Neuronal stem cell (in vitro differentiated cells): ENCODE measurements at places on chromosomes 12 and 14.
A peak's percentile ranks its signal among the peaks of the same experiment; 100 is the strongest.

DNA sequence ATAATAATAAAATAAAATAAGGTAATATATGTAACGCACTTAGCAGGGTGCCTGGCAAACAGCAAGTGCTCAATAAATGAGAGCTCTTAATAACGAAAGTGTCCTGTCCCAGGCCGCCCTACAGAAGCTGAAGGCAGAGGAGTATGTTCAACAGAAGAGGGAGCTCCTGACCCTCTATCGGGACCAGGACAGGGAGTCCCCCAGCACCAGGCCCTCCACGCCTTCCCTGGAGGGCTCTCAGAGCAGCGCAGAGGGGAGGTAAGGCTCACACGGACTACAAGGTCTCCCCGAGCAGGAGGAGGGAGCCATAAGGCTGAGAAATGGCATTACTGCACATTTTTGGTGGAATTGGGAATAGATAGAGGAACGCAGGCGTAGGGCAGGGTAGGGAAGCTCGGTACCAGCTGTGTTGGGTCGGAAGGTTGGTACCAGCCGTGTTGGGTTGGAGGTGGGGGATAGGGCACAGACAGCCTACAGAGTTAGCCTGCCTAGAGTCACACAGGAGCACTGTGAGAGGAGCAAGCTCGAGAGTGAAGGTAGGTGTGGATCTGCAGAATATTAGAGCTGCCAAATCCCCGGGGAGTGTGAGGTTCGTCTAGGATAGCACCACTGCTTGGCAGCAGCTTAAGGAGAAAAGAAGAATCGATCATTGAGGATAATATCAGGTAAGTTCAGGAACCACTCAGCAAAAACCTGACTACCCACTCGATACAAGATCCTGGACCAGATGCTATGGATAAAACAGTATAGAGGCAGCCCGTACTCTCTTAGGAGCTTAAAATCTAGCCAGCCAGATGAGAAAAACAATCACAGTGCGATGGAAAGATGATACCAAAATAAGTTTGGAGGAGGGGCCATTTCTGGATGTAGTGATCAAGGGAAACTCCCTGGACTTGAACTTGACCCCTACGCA, 15.3 kb downstream of the TNFRSF1A start:
- no peak overlapping the region for H3K4me3 ChIP-seq
- no peak for DNase-seq
- H3K4me1 ChIP-seq, result peaks cover 22% of the 10 kb centered on the region
- no peaks in the 10 kb centered on the region for H3K27me3 ChIP-seq
- H3K36me3 ChIP-seq, result peaks cover 51% of the 10 kb centered on the region

- DNase-seq, result no peak
- H3K27me3 ChIP-seq, result no peaks in the 10 kb centered on the region
- no peak overlapping the region for H3K4me3 ChIP-seq
- no peak overlapping the region for H3K27ac ChIP-seq
- no peaks in the 10 kb centered on the region for H3K4me1 ChIP-seq
Observed at GRCh38 chr14:21215130-21215878, 53.9 kb downstream of the HNRNPC start.

- H3K27me3 ChIP-seq, result no peaks in the 10 kb centered on the region
- no peak overlapping the region for H3K4me3 ChIP-seq
- H3K36me3 ChIP-seq, result no peaks in the 10 kb centered on the region
- no peak for DNase-seq
- peaks cover 5% of the 10 kb centered on the region for H3K4me1 ChIP-seq
- H3K27ac ChIP-seq, result no peak overlapping the region
Observed at GRCh38 chr14:53845813-53846693, 110.6 kb downstream of the BMP4 start.

DNA sequence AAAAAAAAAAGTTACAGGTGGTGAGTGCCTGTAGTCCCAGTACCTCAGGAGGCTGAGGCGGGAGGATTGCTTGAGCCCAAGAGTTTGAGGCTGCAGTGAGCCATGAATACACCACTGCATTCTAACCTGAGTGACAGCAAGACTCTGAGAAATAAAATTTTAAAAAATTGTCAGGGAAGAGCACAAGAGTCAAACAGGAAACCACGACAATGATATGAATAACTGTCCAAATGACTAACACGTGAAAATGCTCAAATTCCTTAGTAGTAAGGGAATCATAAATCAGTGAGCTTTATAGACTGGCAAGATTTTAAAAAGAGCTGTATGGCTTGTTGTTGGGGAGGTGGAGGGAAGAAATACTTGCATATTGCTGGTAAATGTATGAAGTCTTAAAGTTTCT, 12.9 kb upstream of the ASPG start:
- H3K27me3 ChIP-seq, result no peaks in the 10 kb centered on the region
- no peaks in the 10 kb centered on the region for H3K4me1 ChIP-seq
- DNase-seq, result no peak
- no peak overlapping the region for H3K4me3 ChIP-seq

GRCh38 chr14:89282191-89282590, 134.8 kb downstream of the FOXN3 start:
- no peak overlapping the region for H3K27ac ChIP-seq
- DNase-seq, result no peak
- peaks cover 17% of the 10 kb centered on the region for H3K36me3 ChIP-seq
- H3K27me3 ChIP-seq, result no peaks in the 10 kb centered on the region
- no peak overlapping the region for H3K4me3 ChIP-seq
- peaks cover 4% of the 10 kb centered on the region for H3K4me1 ChIP-seq

DNA sequence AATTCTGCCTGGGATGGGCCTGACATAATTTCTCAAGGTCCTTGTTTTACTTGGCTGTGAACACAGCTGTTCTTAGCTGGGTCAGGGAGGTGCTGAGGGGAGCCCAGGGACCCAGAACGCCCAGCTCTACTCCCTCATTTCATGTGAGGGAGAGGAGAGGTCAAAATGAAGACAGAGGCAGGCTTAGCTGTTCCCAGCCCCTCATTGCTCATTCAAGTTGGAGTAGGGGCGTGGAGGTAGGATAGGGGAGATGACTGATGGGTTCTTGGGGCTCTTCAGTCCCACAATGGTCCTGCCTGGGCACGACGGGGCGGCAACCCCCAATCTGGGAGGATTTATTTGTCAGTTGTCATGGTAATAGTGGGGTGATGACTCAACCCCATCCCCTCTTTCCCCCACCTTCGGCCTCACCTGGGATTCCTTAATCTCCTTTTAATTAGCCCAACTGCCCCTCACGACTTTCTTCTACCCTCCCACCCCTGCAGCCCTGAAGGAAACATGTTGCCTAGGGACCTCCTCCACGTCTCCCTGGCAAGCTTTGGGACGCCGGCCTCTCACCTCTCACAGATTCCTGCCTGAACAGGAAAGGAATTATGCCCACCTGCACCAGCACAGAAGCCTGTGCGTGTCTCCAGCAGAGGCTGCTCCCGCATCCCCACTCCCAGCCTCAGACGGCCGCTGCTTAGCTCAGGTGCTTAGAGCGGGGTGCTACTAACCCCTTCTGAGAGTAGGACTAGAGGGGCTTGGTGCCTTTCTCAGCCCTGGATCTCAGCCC, 10.2 kb downstream of the SPRYD3 start:
- no peak overlapping the region for H3K27ac ChIP-seq
- H3K4me1 ChIP-seq, result peaks cover 12% of the 10 kb centered on the region

- no peak for DNase-seq
- H3K27me3 ChIP-seq, result no peaks in the 10 kb centered on the region
- peak overlapping the region; percentile 96 for H3K27ac ChIP-seq
- peaks cover 3% of the 10 kb centered on the region for H3K4me1 ChIP-seq
- H3K4me3 ChIP-seq, result peak overlapping the region; percentile 91
- H3K36me3 ChIP-seq, result no peaks in the 10 kb centered on the region
Observed at GRCh38 chr14:51652168-51653078, 713 bp downstream of the FRMD6 start.

DNA sequence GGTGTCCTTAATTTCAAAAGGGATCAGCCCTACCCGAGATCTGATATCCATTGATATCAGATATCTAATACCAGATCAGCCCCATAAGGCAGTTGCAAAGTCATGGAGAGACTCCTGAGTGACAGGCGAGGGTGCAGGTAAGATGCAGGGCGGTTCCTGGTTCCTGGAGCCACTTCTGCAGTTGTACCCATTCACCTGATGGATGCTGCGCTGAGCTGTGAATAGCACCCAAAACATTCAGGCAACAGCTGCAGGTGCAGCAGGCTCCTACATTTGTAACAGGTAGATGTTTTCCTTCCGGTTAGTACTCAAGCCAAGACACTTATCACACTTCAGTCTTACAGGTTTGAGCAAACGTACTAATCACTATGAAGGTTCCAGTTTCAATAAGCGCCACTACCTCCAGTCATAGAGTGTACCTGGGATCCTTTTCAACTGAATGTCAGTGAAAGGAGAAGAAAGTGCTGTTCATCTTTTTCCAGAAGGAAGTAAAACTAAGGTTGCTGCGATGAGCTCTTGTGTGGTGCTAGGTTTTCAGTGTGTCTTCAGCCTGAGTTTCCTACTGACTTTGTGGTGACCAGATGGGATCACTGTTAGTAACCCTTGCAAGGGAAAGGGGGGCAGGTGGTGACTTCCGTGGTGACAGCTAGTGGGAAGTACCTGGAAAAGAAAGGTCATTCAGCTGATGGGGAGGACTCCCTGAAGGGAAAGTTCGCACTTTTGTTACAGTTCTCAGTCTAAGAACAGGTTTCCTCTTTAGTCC, 1.9 kb downstream of the ATP6V0A2 start:
- H3K27ac ChIP-seq, result no peak overlapping the region
- H3K4me1 ChIP-seq, result peaks cover 11% of the 10 kb centered on the region
- no peaks in the 10 kb centered on the region for H3K27me3 ChIP-seq
- DNase-seq, result no peak
- no peaks in the 10 kb centered on the region for H3K36me3 ChIP-seq
- H3K4me3 ChIP-seq, result no peak overlapping the region

DNA sequence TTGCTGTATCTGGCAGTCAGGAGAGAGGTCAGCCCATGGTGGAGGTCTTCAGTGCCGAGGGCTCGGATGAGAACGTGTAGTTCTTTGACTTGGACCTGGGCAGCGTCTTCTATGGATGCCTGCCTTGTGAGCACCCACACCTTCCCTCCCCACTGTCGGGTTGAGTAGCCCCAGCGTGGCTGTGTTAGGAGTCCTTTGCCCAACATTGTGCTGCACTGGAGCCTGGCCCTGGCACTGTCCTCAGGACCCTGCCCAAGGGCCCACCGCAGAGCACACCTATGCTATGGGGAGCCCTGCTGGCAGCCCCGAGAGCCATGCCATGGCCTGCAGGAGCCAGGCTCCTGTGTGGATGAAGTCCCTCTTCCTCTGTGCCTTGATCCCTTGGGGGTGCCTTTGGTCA, 26.7 kb downstream of the SLC25A29 start:
- no peak for DNase-seq
- H3K4me3 ChIP-seq, result no peak overlapping the region
- peaks cover 3% of the 10 kb centered on the region for H3K4me1 ChIP-seq
- H3K36me3 ChIP-seq, result peaks cover 80% of the 10 kb centered on the region
- H3K27ac ChIP-seq, result no peak overlapping the region
